NK-92 treated with Interleukin-12 subunit alpha and Interleukin-12 subunit beta, amount 100 ng/mL, for 24 hours (cell line): ENCODE measurements at places on chromosomes 1 and 21.
A peak's percentile ranks its signal among the peaks of the same experiment; 100 is the strongest.

DNA sequence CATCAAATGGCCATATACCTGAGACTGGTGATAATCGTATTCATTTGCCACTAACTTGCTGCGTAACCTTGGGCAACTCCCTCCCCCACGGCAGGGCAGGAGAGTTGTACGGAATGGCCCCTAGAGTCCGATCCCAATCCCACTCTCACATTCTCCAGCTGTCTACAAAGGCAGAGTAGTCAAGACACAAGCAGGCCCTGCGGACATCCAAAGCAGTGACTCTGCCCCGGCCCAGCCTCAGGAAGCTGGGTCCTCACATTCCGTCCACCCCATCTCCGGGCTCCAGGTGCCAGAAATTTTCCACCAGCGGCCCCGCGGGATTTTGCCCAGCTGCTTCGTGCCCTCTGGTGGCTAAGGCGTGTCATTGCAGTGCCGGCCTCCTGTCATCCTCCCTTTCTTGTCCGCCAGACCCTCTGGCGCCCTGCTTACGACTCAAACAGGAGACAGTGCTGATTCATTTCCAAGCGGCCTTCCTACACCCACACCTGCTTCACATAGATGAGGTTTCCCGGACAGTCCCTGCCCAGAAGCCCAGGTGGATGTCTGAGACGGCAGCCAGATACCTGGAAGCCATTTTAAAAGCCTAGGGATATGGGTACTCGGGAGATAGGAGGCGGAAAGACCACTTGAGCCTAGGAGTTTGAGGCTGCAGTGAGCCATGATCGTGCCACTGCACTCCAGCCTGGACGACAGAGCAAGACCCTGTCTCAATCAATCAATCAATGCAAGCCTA is 2.9 kb upstream of the S100A2 start:
- peak; percentile 74 for DNase-seq

DNA sequence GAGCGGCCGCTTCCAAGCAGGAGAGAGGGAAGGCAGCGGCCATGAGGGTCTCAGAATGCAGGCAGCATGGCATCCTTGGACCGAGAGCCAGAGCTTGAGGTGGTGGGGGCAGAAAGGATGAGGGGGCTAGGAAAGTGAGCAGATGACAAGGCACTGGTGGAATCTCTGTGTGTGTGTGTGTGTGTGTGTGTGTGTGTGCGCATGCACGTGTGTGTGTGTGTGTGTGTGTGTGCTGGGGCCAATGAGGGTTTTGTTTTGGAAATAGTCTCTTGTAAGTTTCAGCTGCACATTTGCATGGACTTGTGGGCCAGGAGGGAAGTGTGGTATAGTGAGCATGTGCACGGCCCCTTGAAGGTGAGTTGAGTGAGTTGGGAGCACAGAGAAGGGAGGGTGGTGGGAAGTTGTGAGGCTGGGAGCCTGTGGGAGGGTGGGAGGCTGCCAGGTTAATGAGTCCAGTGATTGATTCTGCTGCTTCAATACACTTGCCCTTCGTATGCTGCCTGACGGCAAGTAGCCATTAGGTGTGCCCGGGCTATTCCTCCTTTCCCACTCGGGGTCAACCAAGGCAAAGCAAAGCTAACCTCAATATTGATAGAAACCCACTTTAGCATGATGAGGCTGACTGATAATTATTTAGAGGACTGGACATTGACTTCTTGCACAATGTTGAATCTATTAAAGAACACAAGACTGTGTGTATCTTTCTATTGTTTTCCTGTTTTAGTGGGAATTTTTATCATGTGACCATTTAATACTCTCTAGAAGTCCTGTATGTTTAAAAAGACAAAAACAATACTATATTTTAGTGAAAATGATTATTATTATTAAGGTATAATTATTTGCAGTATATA is 80.3 kb downstream of the PROX1 start:
- no peak for DNase-seq

DNA sequence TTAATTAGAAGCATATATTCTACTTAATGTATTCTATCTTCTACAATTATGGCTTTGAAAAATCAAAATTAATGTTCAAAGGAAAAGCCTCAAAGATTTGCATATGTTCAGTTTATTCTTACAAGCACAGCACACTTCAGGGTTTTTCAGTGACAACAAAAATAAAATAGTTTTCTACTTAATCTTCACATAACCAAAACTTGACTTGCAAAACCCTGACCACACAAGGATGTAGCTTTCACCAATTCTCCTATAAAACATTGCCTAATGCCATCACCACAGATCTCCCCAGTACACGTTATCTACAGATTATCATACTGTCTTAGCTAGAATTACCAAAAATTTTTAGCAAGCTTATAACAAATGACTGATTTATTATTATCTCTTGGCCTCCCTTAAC is 23.3 kb downstream of the LPAR3 start:
- no peak for DNase-seq

- DNase-seq = no peak
Measured at GRCh38 chr1:191984856-191985255, 173.4 kb upstream of the RGS18 start.

- no peak for DNase-seq
Measured at GRCh38 chr1:1687846-1688245, 4.7 kb downstream of the SLC35E2B start.

- DNase-seq = no peak
Measured at GRCh38 chr1:147581459-147581858, 40.2 kb downstream of the BCL9 start.

- no peak for DNase-seq
Measured at GRCh38 chr1:17392199-17392740, 20.3 kb downstream of the PADI6 start.

- DNase-seq = no peak
Measured at GRCh38 chr21:36918291-36918690, 48.2 kb downstream of the HLCS start.

GRCh38 chr21:36323032-36323431 is 3.0 kb downstream of the MORC3 start:
- DNase-seq = no peak

DNA sequence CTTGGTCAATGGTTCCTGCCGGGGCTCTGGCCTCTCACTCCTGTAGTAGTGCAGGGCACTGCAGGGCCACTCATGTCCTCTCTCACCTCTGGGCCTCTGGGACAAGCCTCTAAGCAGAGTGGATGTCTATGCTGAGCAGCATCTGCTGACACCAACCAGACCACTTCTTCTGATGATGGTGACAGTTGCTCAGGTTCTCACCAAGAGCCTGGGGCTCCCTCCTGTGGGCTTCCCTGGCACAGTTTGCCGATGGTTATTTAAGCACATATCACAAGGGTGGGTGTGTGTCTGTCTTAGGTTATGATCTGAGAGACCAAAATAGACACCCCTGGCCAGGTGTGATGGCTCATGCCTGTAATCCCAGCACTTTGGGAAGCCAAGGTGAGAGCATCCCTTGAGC is 17.4 kb upstream of the GPR137B start:
- no peak for DNase-seq

DNA sequence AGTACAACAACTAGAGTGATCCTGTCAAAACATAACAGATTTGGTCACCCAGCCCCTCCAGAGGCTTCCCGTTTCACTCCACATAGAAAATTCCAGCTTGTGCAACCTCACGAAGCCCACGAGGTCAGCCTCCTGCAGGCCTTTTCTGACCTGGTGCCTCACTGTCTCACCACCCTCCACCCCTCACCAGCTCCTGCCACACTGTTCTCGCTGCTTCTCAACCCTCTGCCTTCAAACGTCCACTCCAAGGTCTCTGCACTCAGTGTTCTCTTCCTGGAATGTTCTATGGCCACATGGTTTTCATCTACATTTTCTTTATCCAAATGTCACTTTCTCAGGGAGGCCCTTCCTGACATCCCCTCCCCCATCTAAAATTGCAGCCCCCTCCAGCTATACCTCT is 178.9 kb downstream of the DHRS3 start:
- no peak for DNase-seq

DNA sequence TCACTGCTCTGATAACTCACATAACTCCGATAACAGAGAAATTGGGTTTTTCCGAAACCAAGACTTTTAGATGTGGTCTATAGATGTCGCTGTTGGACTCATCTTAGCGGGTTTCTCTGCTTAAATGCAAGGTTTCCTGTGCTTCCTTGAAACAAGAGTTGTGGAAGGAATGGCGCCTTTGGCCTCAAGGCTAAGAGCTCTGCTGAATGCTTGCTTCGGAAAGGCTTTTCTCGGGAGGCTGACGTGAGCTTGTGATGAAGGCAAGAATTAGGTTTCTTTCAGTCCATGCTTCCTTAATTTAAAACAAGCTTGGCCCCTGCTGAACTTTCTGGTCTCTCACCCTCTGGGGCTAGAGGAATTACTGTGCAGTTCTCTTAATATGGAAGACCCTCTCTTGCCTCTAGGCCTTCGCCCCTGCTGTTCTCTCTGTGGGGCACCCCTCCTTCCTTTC is 113.5 kb downstream of the MAP3K21 start:
- DNase-seq = peak; percentile 2

GRCh38 chr1:165426745-165427144 is 18.2 kb downstream of the RXRG start:
- no peak for DNase-seq

DNA sequence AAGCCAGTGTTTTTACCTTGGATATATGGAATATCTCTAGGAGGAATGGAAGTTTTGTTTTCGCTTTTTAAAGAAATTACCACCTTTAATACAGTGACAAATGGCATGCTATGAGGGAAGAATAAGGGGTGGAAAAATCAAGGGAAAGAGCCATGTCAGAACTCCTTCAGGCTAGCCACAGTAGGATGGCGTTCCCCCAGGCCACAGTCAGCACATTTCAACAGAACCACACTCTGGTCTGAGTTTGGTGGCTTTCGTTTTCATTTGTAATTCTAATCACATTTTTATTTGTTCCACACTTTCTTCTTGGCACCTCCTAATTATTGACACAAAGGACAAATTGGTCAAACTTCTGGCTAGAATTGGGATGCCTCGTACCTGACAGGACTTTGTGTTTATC is 60.3 kb upstream of the RCOR3 start:
- DNase-seq = no peak

DNA sequence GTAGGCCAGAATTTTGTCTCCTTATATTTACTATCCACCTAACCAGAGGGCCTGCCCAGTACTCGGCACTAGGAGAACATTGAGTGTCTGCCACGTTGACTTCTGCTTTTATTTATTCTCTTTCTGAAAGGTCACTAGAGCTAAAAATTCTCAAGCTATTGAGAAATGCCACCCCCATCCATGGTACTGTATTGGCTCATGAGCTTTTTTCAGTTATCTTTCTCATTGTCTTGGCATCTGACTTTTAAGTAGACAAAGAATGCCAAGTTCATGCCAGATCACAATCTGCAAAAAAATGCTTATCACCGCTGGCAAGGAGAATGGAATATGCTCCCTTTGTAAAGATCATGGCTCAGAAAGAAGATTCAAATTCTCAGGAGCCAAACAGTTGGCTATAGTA is 49.8 kb upstream of the MROH9 start:
- DNase-seq = no peak

- no peak for DNase-seq
Measured at GRCh38 chr1:170273291-170274130, 127.8 kb downstream of the NTMT2 start.

DNA sequence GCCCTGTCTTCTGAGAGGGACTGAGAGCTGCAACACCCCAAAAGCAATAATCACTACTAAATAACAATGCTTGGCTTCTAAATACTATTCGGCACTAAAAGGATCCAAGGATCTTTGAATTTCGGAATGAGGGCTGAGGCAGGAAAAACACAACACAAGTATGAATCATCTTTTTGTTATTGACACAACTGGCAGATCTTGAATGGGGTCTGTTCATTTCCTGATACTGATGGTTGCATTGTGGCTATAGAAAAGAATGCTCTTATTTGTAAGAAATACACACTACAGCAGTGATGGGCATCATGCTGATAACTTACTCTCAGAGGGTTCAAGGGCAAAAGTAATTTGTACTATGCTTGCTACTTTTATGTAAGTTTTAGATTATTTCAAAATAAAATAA is 149.2 kb upstream of the PLD5 start:
- DNase-seq = no peak

DNA sequence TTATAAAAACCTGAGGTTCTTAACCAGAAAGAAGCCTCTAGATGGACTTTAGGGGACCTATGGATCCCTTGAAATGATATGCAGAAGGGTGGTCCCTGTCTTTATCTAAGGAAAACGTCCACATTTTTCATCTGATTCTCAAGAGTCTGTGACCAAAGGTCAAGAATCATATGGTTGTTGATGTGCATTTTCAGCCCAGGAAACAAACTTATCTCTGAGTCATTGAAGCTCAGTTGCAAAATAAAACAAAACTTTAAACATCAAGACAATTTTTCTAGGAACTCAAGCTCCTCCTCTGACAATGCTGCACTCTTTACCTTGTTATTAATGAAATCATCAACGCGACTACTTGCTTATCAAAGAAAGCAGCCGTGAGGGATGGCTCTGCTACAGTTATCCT is 83.3 kb downstream of the TIAM1 start:
- DNase-seq = no peak

DNA sequence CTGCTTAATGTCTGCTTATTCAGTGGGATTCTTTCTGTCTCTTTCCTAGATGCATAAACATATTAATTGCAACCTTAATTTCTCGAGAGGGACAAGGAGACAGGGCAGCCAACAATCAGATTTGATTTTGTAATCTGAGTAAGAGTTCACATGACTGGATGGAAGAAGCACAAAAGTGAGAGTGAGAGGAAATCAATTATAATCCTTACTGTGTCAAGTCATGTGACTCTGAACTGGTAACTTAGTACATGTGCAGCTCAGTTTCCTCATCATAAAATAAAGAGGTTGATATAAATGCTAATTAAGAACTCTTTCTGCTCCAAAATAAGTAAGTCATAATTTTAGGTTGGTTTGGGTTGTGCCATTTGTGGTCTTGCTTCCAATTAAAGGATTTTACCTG is 439.5 kb downstream of the AMY1C start:
- no peak for DNase-seq

GRCh38 chr1:44030605-44031251 is 534 bp downstream of the SLC6A9 start:
- DNase-seq = no peak

- no peak for DNase-seq
Measured at GRCh38 chr1:5830771-5831599, 161.2 kb downstream of the NPHP4 start.

GRCh38 chr1:91020967-91021685 is 709 bp downstream of the ZNF644 start:
- peak; percentile 87 for DNase-seq

GRCh38 chr1:210800301-210800700 is 333.6 kb downstream of the KCNH1 start:
- no peak for DNase-seq
